Astrocyte of the spinal cord (primary cell): ENCODE measurements at places on chromosomes 4 and X.
A peak's percentile ranks its signal among the peaks of the same experiment; 100 is the strongest.

DNA sequence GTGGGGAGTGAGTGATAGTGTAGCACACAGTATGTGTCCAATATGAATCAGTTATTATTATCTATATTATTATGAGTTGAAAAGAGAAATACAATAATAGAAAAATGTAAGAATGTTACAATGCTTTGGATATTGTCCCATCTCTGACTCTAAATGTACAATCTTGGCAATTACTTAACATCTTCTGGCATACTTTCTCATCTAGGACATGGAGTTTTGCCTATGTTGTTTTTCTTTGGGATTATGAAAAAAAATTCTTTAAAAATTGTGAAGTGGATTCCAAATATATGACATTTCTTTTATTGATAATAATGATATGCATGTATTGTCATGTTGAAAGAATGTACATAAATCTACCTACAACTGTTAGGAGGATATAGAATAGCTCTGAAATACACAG, 84.1 kb downstream of the TBCK start:
- DNase-seq = no peak

GRCh38 chr4:169070071-169070894, 60.2 kb upstream of the CBR4 start:
- DNase-seq = peak; percentile 91

DNA sequence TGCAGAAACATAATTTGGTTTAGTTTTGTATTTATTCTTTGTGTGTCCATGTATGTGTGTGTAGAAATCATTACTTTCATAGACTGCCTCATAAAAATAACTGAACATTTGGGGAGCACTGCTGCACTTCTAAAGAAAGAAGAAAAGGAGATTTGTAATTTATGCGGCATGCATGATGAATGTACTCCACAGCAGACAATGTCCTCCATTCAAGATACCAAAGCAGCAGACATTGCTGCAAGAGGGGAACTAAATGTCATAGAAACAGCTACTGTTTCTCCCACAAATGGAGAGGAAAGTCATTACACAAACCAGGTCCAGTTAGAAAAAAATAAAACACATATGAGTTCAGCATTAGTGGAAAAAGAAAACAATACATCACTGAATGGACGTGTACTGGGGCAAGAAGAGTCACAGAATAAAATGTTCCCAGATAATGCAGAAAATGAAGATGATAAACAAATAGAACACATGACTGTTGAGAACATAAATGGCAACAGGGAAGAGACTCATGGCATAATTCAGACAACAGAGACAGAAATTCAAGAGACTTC, 2.6 kb downstream of the DTHD1 start:
- DNase-seq = no peak

GRCh38 chr4:10089346-10089745, 27.3 kb downstream of the WDR1 start:
- DNase-seq = no peak

DNA sequence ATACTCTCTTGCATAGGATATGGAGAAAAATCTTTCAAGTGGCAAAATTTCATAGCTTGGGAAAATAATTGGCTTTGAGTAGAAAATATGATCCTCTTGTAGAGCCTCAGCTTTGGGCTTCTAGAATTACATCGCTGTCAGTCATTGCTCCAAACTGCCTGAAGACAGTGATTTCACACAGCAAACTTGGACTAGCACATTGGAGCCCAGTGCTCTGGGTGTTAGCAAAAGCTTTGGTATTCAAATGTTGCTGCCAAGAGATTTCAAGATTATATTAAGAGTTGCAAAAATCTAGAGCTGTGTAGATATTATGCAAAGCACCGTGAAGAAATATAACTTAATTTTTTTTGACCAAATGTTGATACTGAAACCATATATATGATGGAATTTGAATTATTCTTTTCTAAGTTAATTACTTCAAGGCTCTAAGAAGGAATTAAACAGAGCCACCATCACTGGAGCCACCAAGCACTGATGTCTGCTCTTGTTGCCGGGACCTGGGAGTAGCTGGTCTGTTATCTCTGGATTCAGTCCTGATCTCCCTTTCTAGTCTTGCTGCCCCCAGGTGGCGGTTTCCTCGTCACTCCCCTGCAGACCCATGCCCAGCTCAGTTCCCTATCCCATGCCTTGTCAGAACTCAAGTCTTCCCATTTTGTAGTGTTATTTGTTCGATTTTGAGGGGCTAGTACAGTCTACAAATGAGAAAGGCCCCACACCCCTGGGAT, 260.7 kb upstream of the SFRP2 start:
- no peak for DNase-seq

GRCh38 chr4:183256756-183257385, 63.2 kb downstream of the CLDN22 start:
- DNase-seq = peak; percentile 40

DNA sequence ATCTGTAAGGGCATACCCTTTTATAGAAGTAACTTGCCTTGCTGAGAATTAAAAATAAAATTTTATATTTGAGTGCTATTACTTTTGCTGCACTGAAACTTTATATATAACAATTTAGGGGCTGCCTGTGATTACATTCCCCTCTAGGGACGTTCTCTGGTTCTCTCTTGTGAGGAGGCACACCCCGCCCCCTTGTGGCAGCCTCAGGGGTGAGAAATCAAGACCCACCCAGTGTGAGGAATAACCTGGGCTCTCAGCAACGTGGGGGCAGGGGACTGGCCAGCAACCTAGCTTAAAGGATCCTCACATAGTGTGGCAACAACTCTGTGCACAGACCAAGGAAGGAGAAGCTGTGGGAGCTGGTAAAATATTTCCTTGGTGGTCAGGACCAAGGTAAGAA, 43.7 kb downstream of the MAGEA9 start:
- no peak for DNase-seq

- peak; percentile 9 for DNase-seq
Observed at GRCh38 chr4:25402521-25402920, 25.5 kb downstream of the ANAPC4 start.

GRCh38 chr4:81346719-81347118, 125.0 kb downstream of the RASGEF1B start:
- DNase-seq = no peak
